ENCODE measurements at places on chromosomes 5 and 9.

DNA sequence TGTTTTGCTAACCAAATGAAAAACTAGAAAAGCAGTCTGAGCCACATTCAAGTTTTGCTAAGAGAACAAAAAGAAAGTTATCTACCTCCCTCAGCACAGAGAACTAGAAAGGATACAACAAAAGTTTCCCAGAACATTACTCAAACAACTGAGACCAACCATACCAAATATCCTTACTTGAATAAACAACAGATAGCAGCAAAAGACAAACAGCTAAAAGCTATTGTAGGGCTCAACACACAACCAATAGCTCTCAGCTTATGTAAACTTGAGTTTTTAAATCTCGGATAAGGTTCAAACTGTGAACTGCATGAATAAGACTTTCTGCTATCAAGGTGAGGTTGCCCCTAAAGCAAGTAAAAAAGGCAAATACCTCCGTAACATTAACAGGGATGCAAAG, 3.5 kb downstream of the EPB41L4A start:
- no peak for DNase-seq

- no peak for DNase-seq
Observed at GRCh38 chr5:147359101-147359500, 124.3 kb downstream of the STK32A start.

DNA sequence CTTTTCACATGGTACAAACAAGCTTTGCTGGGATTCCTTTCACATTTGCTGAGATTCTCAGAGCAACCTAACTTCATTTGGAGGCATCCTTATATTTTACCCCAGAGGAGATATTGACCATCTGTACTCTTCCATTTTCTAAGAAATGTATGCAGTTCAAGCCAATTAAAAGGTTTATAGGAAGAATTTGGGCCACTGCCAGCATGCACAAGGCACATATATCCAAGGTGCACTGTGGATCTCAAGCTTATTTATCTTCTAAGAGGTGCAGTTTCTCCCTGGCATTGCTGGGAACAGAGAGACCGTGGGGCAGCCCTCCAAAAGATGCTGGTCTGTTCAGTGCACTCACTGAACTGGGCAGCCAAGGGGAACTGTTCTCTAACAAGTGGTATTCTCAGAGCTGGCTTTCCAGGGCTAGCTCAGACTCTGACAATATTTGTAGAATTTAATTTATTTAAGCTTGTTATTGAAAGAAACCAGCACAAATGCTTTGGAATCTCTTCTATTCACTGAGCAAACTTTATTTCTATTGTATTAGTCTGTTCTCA, 213.3 kb downstream of the TENT4A start:
- DNase-seq = no peak

DNA sequence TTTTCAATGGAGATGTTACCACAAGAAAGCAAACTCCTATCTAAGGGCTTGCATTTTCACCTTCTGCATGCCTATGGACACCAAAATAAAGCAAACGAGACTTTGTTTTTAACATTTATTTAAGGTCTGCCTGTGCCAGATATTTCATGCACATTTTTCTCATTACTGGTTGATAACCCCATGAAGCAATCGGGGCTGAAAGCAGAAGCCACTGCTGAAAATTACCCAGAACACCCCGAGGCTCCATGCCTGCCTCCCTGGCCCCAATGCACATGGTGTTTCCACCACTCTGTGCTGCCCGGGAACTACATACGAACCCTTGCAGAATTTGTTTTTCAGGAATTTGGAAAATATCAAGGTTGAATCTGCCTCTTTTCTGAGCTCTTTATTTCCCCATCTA, 240.1 kb downstream of the NR2F1-AS1 start:
- no peak for DNase-seq

DNA sequence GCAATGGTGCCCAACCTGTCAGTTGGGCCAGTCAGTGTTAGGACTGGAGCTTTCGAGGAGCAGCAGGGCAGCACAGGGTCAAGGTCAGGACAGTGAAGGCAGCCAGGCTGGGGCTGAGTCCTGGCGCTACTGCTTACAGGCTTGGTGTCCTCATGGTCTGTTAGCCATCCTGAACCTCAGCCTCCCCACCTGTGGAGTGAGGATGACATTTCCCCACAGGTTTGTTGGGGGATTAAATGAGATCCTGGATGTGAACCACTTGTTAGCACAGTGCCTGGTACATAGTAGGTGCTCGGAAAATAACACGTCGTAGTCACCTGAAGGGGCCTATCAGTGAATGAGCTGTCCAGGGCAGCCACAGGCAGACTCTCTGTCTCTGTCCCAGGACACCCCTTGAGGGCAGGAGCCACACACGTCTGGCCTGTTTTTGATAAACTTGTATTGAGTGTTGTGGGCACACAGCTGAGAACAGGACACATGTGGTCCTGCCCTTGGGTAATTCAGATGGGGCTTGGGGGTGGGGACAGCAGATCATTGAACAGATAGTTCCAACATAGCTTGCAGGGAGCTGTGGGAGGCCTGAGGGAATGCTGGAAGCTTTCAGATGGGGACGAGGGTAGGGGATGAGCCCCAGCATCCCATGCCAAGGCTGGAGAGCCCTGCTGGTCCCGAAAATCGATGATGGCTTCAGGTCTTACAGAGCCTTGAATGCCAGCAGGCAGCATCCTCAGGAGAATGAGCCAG, 69.3 kb downstream of the AMBP start:
- DNase-seq = no peak

DNA sequence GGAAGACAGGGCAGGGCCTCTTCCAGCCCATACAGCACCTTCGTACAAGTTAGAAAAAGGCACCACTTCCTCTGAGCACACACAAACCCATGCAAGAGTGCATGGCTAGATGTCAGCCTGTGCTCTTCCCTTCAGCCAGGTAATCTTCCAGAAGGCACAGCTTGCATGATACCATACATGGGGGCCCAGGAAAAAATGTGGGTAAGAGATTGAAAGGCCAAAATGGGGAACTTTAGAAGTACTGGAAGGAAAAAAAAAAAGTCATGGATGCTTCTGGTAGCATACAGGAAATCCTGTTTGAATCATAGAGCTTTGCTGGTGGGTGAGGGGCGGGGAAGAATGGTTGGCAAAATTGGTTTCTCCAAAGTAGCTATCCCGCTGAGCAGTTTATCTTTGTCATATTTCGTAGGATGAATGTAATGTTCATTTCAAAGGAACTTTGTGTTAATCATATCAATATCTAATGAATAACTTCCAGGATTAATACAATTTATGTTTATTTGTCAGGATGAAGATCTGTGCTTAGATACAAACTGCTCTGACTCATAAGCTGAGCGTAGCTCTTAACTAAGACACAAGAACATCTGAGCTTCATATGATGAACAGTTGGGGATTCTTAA, 78.2 kb upstream of the MAP3K1 start:
- no peak for DNase-seq

DNA sequence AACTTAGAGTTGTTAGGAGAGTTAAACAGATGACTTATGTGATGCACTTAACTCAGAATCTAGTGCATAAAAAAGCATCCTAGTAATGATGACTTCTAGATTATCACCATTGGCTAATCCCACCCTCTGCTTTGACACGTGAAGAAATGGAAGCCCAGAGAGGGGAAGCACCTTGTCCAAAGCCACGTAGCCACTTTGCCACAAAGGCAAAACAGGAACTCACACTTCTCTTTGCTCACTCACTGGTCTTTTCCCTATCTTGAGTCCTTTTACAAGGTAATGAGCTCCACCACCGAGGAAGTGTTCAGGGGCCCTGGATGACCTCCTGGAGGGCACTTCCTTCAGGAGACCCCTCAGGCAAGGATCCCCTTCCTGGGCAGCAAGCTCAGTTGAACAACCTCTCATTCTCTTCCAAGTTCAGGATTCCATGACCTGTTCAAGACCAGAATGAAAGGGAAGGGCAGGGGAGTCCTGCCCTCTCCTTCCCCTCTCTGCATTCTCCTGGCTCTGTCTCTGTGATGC, 89.7 kb downstream of the HRH2 start:
- no peak for DNase-seq

GRCh38 chr5:4387290-4387689, 752.8 kb upstream of the ADAMTS16 start:
- DNase-seq = no peak

- no peak for DNase-seq
Observed at GRCh38 chr5:56328753-56329560, 95.8 kb upstream of the ANKRD55 start.

DNA sequence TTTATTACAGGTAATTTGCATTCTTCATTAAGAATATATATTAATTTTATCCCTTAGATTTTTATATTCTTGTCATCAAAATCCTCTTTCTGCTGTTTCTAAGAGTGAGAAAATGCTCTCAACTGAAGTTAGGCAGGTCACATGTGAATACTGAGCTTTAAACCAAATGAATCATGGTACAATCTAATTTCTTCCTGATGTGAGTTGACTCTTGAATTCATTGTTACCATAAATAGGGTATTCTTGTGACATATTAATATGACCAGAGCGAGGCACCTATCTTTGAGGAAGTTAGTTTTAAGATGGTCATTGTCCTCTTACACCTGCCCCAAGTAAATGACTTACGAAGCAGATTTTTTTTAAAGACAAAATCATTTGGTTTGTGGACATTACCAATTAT, 17.4 kb downstream of the C9orf85 start:
- no peak for DNase-seq

DNA sequence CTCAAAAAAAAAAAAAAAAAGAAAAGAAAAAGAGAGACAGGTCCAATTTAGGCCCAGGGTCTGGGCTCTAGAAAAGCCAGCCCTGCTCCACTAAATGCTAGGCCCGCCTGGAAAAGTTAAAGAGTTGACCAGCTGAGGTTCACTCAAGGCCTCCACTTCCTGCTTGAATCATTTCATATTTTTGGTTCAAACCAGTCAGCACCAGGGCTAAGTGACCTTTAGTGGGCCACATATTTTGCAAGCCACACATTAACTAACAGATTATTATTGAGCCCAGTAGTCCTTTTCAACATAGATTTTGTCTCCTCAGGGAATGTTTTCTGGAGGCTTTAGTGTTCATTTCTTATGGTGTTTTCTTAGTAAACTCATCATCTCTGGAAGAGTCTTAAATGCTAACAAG, 156.6 kb downstream of the TLR4 start:
- no peak for DNase-seq

DNA sequence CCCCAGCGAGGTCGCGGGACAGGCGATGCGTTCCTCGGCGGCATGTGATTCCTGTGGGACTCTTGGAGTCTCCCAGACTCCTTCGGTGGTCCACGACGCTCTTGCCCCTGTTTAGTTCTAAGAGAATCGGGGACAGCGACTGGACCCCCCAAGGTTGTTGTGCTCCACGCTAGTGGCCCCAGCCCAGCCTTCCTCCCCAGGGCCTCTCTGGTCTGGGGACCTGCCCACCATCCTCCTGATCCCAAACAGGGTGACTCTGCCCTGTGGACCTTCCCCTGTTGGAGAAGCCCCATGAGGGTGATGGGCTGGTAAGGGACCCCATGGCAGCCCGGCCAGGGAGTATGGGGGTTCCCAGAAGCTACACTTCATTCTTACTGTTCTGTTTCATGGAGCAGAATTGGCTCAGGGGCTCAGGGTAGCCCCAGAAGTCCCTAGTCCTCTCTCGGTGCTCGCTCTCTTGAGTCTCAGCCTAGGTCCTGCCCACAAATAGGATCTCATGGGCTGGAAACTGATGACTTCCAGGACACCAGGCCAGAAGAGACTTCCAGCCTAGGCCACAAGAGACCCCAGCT, 880 bp downstream of the CARD19 start:
- no peak for DNase-seq

GRCh38 chr5:139140591-139141071, 57.5 kb downstream of the SIL1 start:
- DNase-seq = peak; percentile 36

DNA sequence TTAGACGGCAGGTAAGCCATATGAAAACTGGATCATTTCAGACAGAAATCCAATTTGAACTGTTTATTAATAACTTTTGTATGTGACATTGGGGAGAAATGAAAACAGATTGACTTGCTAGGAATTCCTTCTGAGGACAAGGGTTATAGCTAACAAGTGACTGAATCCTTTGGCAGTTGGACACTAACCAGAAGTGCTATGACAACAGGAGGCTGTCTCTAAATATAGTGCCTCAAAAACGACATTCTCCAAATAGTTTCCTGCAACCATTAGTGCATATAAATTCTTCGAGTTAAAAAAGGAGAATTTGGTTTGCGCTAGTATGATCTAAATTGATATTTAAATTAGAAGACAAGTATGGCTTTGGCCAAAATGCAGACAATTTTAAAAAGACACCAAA, 338.6 kb downstream of the PTPRD start:
- DNase-seq = no peak

GRCh38 chr5:80071510-80072021, 36.4 kb downstream of the THBS4 start:
- no peak for DNase-seq

- DNase-seq = no peak
Observed at GRCh38 chr5:122902263-122902662, 56.9 kb downstream of the SNX24 start.

GRCh38 chr9:89032173-89032572, 40.9 kb downstream of the S1PR3 start:
- no peak for DNase-seq

DNA sequence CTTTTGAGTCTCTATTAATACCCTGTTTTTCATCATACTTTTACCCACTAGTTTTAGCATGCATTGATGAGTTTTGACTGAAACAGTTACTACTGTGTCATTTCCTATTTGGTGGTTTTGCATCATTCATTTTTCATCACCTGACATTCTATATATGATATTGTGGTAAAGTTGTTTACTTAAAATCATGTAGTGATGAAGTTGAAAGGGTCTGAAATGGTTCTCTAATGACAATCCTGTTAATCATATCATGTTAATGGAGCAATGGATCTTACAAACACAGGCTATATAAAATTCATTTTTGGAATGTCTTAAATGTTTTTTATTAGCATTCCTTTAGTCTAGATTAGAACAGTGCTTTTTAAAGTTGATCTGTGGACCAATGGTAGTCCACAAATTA, 84.1 kb downstream of the ERBIN start:
- DNase-seq = no peak

DNA sequence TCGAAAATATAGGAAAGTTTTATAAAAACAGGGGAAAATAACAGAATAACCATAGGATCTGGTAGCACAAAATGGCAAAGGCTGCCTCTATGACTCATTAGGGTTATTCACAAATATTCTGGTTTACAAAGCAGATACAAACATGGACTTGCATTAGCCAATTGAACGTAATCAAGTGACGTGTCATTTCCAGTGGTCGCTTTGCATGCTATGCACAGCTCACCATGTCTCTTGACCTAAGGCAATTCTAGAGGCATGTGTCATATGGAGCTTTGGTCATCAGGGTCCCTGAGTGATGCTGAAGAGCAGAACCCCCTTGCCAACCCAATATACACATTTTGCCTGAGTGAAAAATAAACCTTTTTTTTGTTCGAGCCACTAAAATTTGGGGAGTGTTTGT, 158.8 kb downstream of the TMEM161B start:
- no peak for DNase-seq

Data from amygdala (tissue), 56 donors.